ENCODE measurements at places on chromosomes 7 and 10.

GRCh38 chr7:66258409-66258808 is 53.3 kb downstream of the TPST1 start:
- DNase-seq = no peak

GRCh38 chr7:41058986-41059741 is 643.7 kb downstream of the INHBA start:
- DNase-seq = no peak

DNA sequence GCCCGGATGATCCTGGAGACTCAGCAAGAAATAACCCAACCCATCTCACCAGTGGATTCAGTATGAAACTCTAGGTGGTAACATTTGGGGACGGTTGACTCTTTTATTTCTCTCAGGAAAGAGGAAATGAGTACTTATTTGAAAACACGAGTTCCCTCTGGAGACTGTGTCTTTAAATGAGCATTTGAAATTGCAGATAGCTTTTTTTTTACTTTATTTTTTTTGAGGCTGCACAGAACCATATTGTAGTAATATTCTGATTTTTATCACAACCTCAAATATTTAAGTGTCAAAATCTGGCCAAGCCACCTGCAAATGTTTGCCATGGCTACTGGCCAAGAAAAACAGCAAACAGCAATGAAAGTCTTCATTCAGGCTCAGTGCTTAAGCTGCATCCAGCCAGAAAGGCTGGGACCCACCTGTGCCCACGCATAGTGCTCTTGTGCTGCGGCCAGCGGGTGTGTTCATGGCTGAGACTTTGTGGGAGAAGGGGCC is 160.8 kb downstream of the CREB5 start:
- peak; percentile 96 for DNase-seq

GRCh38 chr7:100099452-100099851 is 1.7 kb downstream of the MCM7 start:
- no peak for DNase-seq

- no peak for DNase-seq
Observed at GRCh38 chr7:106987777-106988176, 56.7 kb upstream of the PRKAR2B start.

- no peak for DNase-seq
Observed at GRCh38 chr10:47456079-47456785, 27.7 kb downstream of the ANXA8 start.

DNA sequence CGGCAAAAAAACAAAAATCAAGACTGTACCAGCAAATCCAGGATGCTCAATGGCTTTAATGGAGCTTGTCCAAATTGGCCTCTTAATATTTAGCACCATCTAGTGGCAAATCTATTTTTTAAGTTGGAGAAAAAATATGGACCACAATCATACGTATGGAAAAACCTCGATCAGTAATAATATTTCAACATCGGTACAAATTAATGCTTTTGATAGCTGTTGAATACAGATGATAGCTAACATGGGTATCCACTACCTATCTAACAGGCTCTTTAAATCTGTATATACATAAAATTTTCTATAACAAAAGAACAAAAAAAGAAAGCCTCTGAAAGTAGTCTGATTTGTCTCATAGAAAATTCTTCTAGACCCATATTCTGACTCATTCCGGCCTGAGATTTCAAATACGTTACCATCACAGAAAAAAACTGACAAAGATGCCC is 29.2 kb downstream of the COA1 start:
- peak; percentile 37 for DNase-seq
